ENCODE measurements at places on chromosomes 2 and 18. TPM values are rescaled to one million over a fixed set of nuclear protein-coding genes. Genes with fewer than 3 reads are reported as not detected.

The STPG4 gene
- total RNA-seq = not detected

The NCKAP5 gene
- 11.5 TPM for total RNA-seq

The TMEM182 gene
- total RNA-seq = 8.5 TPM

The CSRNP3 gene
- 255 TPM for total RNA-seq

The ALPI gene
- total RNA-seq = not detected

The SPP2 gene
- total RNA-seq = not detected

The ORMDL1 gene
- 48.7 TPM for total RNA-seq

The CNDP1 gene
- total RNA-seq = 0.23 TPM

The FER1L5 gene
- total RNA-seq = 0.69 TPM

The OR6B2 gene
- total RNA-seq = not detected

The PIEZO2 gene
- total RNA-seq = 3.2 TPM

The PLCL1 gene
- total RNA-seq = 26.5 TPM

The SFT2D3 gene
- total RNA-seq = 7.6 TPM

The FOXD4L1 gene
- total RNA-seq = 0.69 TPM

The LDLRAD4 gene
- 83.5 TPM for total RNA-seq

The IL36A gene
- total RNA-seq = not detected

The PCARE gene
- total RNA-seq = 0.23 TPM

The HOXD11 gene
- not detected for total RNA-seq

The CCL20 gene
- total RNA-seq = not detected

The IL1R2 gene
- total RNA-seq = not detected

The ITPRID2 gene
- 46.4 TPM for total RNA-seq

The FAM110C gene
- 2.3 TPM for total RNA-seq

The DSG1 gene
- 0.23 TPM for total RNA-seq

The CDK5R2 gene
- 13.4 TPM for total RNA-seq

The CRYGB gene
- total RNA-seq = not detected
